Renal pelvis (tissue), 12 donors: ENCODE measurements at places on chromosomes 11 and 22. TPM values are rescaled to one million over a fixed set of nuclear protein-coding genes. Genes with fewer than 3 reads are reported as not detected.

CYP2D6 gene
- polyA plus RNA-seq, result 8.5 TPM

OR51B5 gene
- 0.34 TPM for polyA plus RNA-seq

ANGPTL5 gene
- polyA plus RNA-seq, result 0.19 TPM

CCDC81 gene
- 1.8 TPM for polyA plus RNA-seq

TSGA10IP gene
- polyA plus RNA-seq, result 0.28 TPM

DCDC1 gene
- polyA plus RNA-seq, result 6.1 TPM

C22orf42 gene
- not detected for polyA plus RNA-seq

POTEH gene
- not detected for polyA plus RNA-seq

TRIM48 gene
- polyA plus RNA-seq, result not detected

CDC42EP1 gene
- 59.7 TPM for polyA plus RNA-seq

DGCR6 gene
- polyA plus RNA-seq, result 12.9 TPM

ART5 gene
- polyA plus RNA-seq, result 4.6 TPM

DPP3 gene
- polyA plus RNA-seq, result 29.4 TPM

ENTHD1 gene
- not detected for polyA plus RNA-seq

SLC15A3 gene
- 16.9 TPM for polyA plus RNA-seq

SYTL2 gene
- polyA plus RNA-seq, result 104 TPM

CD44 gene
- 11.2 TPM for polyA plus RNA-seq

DEFB131B gene
- 2.0 TPM for polyA plus RNA-seq

LMO2 gene
- 33.3 TPM for polyA plus RNA-seq

ACRV1 gene
- polyA plus RNA-seq, result 0.53 TPM

TCN2 gene
- 73.5 TPM for polyA plus RNA-seq

ANO5 gene
- 3.5 TPM for polyA plus RNA-seq

ASCL2 gene
- 4.7 TPM for polyA plus RNA-seq

ME3 gene
- polyA plus RNA-seq, result 24.7 TPM

TIRAP gene
- polyA plus RNA-seq, result 17.2 TPM

EIF4ENIF1 gene
- polyA plus RNA-seq, result 45.0 TPM

DUSP8 gene
- polyA plus RNA-seq, result 3.0 TPM

NEU3 gene
- 9.0 TPM for polyA plus RNA-seq

MEI1 gene
- polyA plus RNA-seq, result 3.7 TPM

TCN1 gene
- not detected for polyA plus RNA-seq

EFCAB6 gene
- 4.3 TPM for polyA plus RNA-seq

LDHAL6A gene
- 1.5 TPM for polyA plus RNA-seq

ST14 gene
- polyA plus RNA-seq, result 34.2 TPM
